Activated CD4-positive, alpha-beta T cell treated with anti-CD3 and anti-CD28 coated beads, Interleukin-2, amount 10 ng/mL, durations not matched to agents 24 days and 14 days (primary cell): ENCODE measurements at places on chromosomes 7 and 10.

- no peak for DNase-seq
Observed at GRCh38 chr7:41224063-41224763, 478.7 kb downstream of the INHBA start.

DNA sequence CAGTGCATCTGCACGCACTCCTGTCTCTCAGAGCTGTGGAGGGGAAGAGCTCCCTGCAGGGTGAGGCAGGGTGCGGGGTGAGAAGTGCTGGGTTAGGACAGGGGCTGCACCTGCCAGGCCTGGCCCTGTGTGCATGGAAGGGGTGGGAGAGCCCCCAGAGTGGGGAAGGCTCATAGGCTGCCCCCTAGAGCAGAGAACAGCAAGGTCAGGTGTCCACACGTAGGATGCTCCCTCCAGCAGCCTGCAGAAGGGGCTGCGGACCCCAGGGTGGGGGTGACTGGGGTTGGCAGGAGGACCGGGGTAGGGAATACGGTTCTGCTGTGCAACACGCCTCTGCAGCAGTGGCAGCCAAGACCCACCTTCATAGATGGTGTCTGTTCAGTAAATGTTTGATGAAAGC lies 208.6 kb downstream of the PTPRN2 start:
- DNase-seq, result no peak

DNA sequence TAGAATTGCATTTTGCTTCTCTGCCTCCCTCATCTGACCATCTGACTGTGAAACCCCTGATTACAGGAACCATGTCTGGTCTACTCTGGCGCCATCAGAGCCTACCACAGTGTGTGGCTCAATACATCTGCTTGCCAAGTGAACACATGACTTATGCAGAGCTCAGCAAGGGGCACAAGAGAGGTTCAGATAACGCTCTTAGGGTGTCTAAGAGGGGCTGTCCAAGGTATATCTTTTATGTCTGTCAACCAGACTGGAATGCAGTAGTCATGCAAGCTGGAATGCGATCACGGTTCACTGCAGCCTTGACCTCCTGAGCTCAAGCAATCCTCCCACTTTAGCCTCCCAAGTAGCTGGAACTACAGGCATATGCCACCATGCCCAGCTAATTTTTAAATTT lies 10.3 kb upstream of the RRP12 start:
- peak; percentile 55 for DNase-seq

- no peak for DNase-seq
Observed at GRCh38 chr10:77857272-77857671, 69.3 kb downstream of the DLG5 start.

- no peak for DNase-seq
Observed at GRCh38 chr10:23198610-23198939, 6.5 kb downstream of the PTF1A start.

- DNase-seq, result no peak
Observed at GRCh38 chr7:139108266-139109187, 993 bp downstream of the ZC3HAV1 start.

GRCh38 chr7:107269790-107270189 lies 101.0 kb downstream of the HBP1 start:
- no peak for DNase-seq

GRCh38 chr7:49261928-49262327 lies 337.6 kb downstream of the CDC14C start:
- no peak for DNase-seq

GRCh38 chr7:73799282-73800141 lies 29.4 kb upstream of the CLDN3 start:
- no peak for DNase-seq

DNA sequence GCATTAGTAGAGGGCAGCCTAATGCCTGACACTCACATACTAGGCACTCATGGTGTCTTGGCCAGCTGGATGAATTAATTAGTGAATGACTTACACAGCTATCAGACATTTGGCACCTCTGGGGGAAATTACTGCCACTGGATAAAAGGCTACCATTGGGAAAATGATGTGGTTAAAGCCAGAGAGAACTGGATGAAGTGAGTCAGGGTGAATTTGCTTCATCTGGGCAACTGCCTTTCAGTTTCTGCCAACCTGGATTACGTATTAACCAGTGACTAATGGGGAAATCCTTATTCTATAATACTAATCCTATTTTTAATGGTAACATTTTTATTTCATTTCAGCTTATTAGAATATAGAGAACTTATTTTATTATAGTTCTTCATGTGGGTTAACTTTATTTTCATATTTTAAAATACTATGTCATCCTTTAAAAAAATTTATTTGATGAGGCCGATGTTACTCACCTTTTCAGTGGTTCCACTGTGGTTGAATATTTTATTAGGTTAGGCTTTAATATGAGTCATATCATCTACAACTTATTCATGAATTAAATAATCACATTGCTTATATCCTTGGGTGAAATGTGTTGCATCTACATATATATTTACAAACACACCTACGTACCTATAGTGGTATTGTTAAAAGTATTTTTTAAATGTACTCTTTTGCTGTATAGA lies 85.6 kb upstream of the CAPZA2 start:
- no peak for DNase-seq

DNA sequence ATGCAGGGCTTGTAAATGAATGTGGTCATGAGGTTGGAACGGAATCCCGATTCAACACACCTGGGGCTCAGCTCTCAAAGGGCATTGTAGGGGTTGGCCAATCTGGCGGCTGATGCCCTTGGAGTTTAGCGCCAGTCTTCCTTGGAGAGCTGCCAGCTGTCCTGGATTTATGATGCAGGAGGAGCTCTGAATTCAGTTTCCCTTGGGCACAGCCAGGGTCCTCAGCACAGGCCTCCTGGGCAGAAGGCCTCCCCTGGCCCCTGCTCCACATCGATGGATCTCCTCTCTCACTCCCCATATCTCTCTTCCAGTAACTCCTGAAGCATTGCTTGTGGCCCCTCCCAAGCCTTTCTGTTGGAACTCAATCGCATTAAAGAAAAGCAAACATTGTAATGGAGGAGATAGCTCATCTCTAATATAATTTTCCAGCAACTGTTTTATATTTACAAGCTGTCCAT lies 985 bp upstream of the CYTH3 start:
- DNase-seq, result no peak

DNA sequence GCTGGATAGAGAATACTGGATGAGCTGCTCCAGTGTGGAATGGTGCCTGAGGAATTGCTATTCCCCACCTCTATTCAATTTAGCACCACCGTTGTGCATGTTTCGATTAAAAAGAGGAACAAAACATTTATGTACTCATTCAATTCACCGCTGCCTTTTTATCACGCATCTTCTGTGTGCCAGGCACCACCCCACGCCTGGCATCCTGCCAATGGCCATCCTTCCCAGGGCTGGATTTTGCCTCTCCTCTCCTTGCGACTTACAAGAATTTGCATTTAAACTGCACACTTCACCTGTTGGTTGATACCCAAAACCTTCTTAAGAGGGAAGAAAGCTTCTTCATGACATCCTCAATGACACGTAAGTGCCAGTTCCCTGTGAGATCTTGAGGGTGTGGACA lies 110.2 kb upstream of the DPP6 start:
- no peak for DNase-seq

DNA sequence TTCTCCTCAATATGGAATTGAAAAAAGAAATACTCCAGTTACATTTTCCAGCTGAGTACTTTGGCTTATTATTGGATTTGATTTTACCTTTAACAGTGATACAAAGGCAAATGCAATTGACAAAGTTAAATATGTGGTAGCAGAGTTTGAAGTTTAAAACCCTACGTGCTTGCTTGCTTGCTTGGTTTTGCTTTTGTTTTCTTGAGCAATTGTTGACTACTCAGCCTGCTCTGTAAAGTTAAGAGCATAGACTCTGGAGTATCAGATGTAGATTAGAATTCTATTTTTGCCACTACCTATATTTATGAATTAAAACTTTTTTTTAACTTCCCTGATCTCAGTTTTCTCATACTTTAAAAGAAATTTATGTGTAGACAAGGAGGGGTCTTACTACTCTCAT lies 51.4 kb downstream of the PCDH15 start:
- DNase-seq, result no peak

GRCh38 chr7:10708447-10708846 lies 265.2 kb upstream of the PHF14 start:
- no peak for DNase-seq

DNA sequence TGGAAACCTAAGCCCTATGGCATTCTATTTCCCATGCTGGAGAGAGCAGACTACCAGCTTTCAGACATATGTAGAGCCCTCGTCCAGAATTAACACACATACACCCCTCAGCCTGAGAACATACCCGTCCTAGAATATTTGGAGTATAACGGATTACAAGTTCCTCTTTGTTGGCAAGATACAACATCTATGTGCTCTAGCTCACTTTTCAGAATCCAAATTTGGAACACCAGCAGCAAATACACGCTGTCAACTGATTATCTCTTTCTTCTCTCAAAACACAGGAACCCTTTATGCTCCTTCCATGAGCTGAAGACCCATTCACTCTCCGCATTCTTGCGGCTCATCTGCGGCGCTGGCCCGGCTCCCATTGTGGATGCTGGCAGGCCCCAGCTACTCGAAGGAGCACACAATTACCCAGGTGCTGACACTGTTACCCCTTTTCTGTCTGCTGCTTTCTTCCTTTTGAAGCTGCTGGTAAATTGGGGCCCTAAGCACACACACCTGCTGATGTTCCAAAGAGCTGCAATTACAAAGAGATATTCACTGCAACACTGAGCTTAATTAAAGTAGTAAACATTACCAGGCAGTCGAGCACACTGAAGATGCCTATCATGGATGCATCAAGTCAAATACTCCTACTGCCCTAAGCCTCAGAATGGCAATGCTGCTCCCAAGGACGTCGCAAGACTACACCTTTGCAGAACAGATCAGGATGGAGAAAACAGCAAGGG lies 70.0 kb downstream of the VOPP1 start:
- no peak for DNase-seq

DNA sequence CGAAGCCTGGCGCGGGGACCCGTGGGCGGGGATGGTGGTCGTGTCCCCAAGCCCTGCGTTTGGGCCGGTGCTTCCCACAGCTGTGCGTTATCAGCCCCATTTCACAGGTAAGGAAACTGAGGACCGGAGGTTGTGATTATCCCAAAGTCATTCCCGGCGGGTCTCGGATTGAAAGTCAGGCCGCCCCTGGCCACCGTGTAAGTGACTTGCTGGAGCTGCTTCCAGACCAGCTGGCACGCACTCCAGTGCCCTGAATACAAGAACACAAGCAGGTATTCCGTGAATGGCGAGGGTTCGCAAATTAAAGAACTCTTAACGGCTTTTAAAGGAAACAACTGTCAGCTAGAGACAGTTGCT lies 675 bp upstream of the ATE1 start:
- DNase-seq, result no peak

GRCh38 chr7:130276796-130277762 lies 10.4 kb downstream of the CPA2 start:
- DNase-seq, result no peak

GRCh38 chr10:7033031-7033430 lies 377.8 kb downstream of the SFMBT2 start:
- DNase-seq, result no peak

GRCh38 chr7:2872296-2872874 lies 28.3 kb upstream of the GNA12 start:
- DNase-seq, result no peak

DNA sequence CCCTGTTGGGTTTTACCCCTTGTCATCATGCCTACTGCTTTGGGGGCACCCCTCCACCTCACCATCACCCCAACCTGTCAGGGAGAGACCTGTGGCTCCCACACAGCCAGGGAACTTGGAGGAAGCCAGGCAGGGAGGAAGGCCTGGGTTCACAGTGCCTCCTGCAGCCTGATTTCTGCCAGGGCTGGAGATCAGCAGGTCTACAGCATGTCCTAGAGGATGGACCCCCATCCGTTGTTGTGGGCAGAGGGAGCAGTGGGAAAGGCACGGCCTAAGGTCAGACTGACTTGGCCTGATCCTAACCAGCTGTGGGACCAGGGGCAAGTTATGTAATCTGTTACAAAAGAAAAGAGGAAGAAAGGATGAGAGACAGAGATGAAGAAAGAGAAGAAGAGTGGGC lies 28.2 kb downstream of the ZCCHC24 start:
- no peak for DNase-seq

- DNase-seq, result no peak
Observed at GRCh38 chr10:89810908-89811525, 109.6 kb downstream of the KIF20B start.

GRCh38 chr7:121330053-121330833 lies 1.4 kb downstream of the WNT16 start:
- DNase-seq, result no peak

GRCh38 chr10:42974693-42975002 lies 102.2 kb upstream of the RET start:
- no peak for DNase-seq

- DNase-seq, result no peak
Observed at GRCh38 chr10:110368002-110368401, 63.3 kb upstream of the SMNDC1 start.

GRCh38 chr7:45881759-45882464 lies 6.4 kb upstream of the IGFBP1 start:
- DNase-seq, result no peak

GRCh38 chr10:3754727-3755439 lies 30.1 kb downstream of the KLF6 start:
- DNase-seq, result peak; percentile 59

- DNase-seq, result no peak
Observed at GRCh38 chr7:98722402-98722801, 105.3 kb downstream of the NPTX2 start.

GRCh38 chr7:155003092-155003375 lies at the start of gene PAXIP1:
Gene PAXIP1 (minus strand): TSS chr7:155003124. CDS start chr7:155002929, 195 bp downstream.
- no peak for DNase-seq

GRCh38 chr10:32153931-32154330 lies 97.7 kb upstream of the KIF5B start:
- no peak for DNase-seq

DNA sequence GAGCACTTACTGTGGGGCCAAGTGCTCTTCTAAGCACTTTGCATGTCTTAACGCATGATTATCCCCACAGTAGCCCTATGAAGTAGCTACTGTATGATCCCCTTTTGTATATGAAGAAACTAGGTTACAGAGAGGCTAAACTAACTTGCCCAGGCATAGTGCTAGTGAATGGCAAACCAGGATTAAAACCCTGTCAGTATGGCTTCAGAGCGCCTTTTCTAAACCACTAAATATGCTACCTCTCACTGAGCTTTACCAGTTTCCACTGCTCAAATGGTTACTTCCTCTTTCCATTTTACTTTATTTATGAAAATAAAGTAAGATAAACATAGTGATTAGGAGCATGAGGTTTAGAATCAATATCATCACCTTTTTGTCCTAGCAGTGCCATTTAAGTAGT lies 73.6 kb downstream of the PODXL start:
- no peak for DNase-seq

DNA sequence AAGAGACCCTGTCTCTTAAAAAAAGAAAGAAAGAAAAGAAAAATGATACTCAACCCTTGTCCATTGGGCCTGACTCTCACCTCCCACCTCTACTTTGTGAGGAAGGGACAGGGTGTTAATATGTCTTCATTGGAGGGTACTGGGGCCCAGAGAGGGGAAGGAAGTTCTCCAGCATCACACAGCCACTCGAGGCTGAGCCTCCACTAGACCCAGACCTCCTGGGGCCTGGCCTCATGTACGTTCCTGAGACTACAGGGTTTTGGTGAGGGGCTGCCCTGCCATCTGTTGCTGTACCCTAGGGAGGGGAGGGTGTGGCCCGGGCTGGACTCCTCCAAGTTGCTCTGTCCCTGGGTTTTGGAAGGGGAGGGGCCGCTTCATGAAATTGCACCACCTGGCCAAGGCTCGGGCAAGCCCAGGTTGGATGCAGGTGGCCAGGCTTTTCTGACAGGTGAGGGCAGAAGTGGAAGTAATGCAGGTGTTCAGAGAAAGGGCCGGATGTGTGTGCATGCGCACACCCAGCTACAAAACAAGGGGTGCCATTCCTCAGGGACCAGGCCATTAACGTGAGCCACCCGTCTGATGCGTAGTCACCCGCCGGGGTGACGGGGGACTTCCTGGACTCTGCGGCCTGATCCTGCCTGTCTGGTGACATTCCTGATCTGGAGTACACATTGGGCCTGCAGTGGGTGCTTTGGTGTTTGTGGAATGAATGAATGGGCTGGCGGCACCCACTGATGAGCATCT lies 21.7 kb downstream of the GTF2IRD1 start:
- DNase-seq, result no peak
